Activated CD8-positive, alpha-beta T cell treated with anti-CD3 and anti-CD28 coated beads for 36 hours (primary cell): ENCODE measurements at places on chromosomes 2 and 18. TPM values are rescaled to one million over a fixed set of nuclear protein-coding genes. Genes with fewer than 3 reads are reported as not detected.

The NCK2 gene
- total RNA-seq = 69.7 TPM

The LBH gene
- total RNA-seq = 127 TPM

The OSR1 gene
- not detected for total RNA-seq

The RAPGEF4 gene
- 0.85 TPM for total RNA-seq

The NFE2L2 gene
- total RNA-seq = 57.3 TPM

The HOXD4 gene
- total RNA-seq = not detected

The STRN gene
- total RNA-seq = 24.0 TPM

The WNT10A gene
- total RNA-seq = 27.9 TPM

The CAVIN2 gene
- not detected for total RNA-seq

The LOXHD1 gene
- total RNA-seq = 0.11 TPM

The SCG2 gene
- total RNA-seq = not detected

The CELF4 gene
- not detected for total RNA-seq

The SIX2 gene
- total RNA-seq = not detected

The HMSD gene
- total RNA-seq = 1.4 TPM

The ZBTB7C gene
- total RNA-seq = not detected

The TUBA3D gene
- total RNA-seq = not detected

The KRTCAP3 gene
- 4.3 TPM for total RNA-seq

The RAX gene
- total RNA-seq = not detected

The SLC5A7 gene
- not detected for total RNA-seq

The DTNA gene
- 0.41 TPM for total RNA-seq

The LYPD6B gene
- total RNA-seq = not detected

The CRYBA2 gene
- total RNA-seq = not detected

The GATA6 gene
- total RNA-seq = not detected

The ANKRD23 gene
- 5.3 TPM for total RNA-seq
